Activated naive CD4-positive, alpha-beta T cell treated with anti-CD3 and anti-CD28 coated beads for 36 hours (primary cell): ENCODE measurements at places on chromosomes 2 and 18. TPM values are rescaled to one million over a fixed set of nuclear protein-coding genes. Genes with fewer than 3 reads are reported as not detected.

GRCh38 chr18:25795213-25795612 lies 295.2 kb downstream of the SS18 start:
- no peaks in the 10 kb centered on the region for H3K27me3 ChIP-seq
- H3K4me1 ChIP-seq, result no peaks in the 10 kb centered on the region
- H3K36me3 ChIP-seq, result no peaks in the 10 kb centered on the region
- no peak for DNase-seq
- H3K4me3 ChIP-seq, result no peak overlapping the region

- H3K27me3 ChIP-seq, result peaks cover 50% of the 10 kb centered on the region
- no peak for DNase-seq
- H3K27ac ChIP-seq, result no peak overlapping the region
- peaks cover 1% of the 10 kb centered on the region for H3K36me3 ChIP-seq
- peaks cover 20% of the 10 kb centered on the region for H3K4me1 ChIP-seq
Measured at GRCh38 chr2:12007282-12007681, 260.9 kb downstream of the LPIN1 start.

DCC gene
- total RNA-seq, result not detected

DNA sequence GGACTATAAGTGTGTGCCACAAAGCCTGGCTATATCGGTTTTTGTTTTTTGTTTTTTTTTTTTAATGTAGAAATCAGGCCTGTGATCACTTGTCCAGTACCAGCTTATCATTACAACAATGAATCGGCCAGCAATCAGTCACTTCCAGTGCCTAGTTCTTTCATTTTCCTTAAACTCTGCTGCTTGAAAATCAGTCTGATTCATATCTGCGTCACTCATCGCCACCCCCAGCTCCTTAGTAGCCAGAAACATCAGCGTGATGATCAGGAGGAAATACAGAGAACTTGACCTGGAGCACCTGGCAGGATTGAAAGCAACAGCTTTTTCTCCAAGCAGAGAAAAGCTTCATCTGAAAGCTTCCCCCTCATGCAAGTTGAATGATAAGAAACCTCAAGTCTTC lies 75.4 kb downstream of the SPTBN1 start:
- H3K4me3 ChIP-seq, result no peak overlapping the region
- no peaks in the 10 kb centered on the region for H3K36me3 ChIP-seq
- H3K27me3 ChIP-seq, result no peaks in the 10 kb centered on the region
- no peaks in the 10 kb centered on the region for H3K4me1 ChIP-seq

DNA sequence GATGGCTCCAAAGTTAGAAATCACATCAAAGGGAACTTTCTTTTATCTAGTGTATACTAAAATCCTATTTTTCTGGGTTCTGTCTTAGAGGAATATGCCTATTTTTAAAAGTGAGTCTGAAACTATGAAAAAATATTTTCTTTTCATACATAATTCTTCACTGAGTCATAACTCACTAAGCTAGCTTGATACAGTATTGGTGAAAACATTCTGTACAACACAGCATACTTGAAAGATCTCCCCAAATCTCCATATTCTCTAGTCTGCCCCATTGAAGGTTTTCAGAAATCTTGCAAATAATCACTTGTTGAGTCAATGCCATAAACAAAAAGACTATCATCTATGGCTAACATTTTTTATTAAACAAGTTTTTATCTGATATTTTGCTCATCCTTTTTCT lies 44.5 kb downstream of the COL3A1 start:
- no peaks in the 10 kb centered on the region for H3K36me3 ChIP-seq
- H3K27me3 ChIP-seq, result peaks cover 13% of the 10 kb centered on the region
- no peak overlapping the region for H3K4me3 ChIP-seq
- no peaks in the 10 kb centered on the region for H3K4me1 ChIP-seq
- no peak for DNase-seq

DNA sequence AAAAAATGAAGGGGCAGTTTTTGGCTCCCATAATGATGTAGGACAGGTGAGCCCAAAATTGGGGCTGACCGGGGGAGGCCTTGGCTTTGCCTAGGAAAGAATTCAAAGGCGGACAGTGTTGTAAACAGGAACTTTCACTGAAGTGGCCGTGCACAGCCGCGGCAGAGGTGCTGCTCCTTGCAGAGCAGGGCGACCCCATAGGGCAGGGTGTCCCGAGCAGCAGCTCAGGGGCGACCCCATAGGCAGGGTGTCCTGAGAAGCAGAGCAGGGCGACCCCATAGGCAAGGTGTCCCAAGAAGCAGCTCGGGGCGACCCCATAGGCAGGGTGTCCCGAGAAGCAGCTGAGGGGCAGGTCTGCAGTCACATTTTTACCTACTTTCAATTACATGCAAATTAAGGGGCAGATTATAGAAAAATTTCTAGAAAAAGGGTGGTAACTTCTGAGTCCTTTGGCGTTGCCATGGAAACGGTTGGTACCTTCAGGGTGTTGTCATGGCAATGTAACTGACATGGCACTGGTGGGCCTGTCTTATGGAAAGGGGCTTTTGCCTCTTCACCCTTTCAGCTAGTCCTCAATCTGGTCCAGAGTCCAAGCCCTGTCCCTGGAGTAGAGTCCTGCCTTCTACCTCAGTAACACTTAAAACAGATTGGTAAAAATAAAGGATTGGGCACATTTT lies 134.5 kb downstream of the FBXO15 start:
- H3K27me3 ChIP-seq, result peaks cover 2% of the 10 kb centered on the region
- no peak for DNase-seq
- no peak overlapping the region for H3K4me3 ChIP-seq
- H3K27ac ChIP-seq, result no peak overlapping the region
- H3K4me1 ChIP-seq, result no peaks in the 10 kb centered on the region

EFR3B gene
- total RNA-seq, result 0.42 TPM

EVX2 gene
- not detected for total RNA-seq

DRC1 gene
- not detected for total RNA-seq

GRCh38 chr2:207812058-207812725 lies 42.5 kb upstream of the FZD5 start:
- no peak overlapping the region for H3K27ac ChIP-seq
- no peaks in the 10 kb centered on the region for H3K27me3 ChIP-seq
- no peak overlapping the region for H3K4me3 ChIP-seq

ASPRV1 gene
- total RNA-seq, result 0.41 TPM

DNA sequence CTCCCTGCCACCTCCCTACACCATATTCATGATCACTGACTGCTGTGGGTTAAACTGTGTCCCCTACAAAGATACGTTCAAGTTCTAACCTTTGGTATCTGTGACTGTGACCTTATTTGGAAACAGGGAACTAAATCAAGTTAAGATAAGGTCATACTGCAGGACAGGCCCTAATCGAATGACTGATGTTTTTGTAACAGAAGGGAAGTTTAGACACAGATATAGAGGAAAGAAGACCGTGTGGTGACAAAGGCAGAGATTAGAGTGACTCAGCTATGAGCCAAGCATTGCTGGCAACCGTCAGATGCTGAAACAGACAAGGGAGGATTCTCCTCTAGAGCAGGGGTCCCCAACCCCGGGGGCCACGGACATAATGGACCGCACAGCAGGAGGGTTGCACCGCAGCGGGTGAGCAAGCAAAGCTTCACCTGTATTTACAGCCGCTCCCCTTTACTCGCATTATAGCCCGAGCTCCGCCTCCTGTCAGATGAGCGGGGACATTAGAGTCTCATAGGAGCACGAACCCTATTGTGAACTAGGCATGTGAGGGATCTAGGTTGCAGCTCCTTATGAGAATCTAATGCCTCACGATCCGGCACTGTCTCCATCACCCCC lies 28.9 kb upstream of the RNF152 start:
- peaks cover 31% of the 10 kb centered on the region for H3K4me1 ChIP-seq
- no peak for DNase-seq
- no peak overlapping the region for H3K27ac ChIP-seq

DNA sequence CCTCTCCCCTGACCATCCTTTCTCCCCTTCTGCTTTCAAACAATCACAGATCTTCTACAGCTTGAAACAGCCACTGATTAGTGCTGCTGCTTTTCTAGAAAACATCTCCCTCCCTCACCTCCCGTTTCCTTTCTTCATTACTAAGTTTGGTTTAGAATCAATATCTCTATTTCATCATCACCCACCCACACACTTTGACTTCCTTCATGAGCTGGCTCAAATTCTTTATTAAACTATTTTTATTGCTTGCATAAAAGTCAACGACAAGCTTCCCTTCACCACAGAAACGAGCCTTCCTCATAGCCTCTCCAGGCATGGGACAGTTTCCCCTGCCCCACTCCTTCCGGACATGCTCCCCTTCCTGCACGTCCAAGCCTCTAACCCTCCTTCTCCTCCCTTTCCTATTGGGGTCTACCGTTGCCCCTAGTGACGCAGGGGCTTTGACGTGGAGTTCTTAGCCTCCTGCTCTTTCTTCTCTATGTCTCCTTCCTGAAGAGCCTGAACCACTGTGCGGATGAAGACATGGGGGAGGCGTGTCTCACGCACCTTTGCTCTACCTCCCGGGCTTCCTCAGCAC lies 172.0 kb downstream of the AFF3 start:
- H3K27me3 ChIP-seq, result no peaks in the 10 kb centered on the region
- peaks cover 7% of the 10 kb centered on the region for H3K4me1 ChIP-seq
- H3K36me3 ChIP-seq, result no peaks in the 10 kb centered on the region
- H3K27ac ChIP-seq, result no peak overlapping the region
- DNase-seq, result no peak

GRCh38 chr18:25134861-25135260 lies 217.1 kb downstream of the ZNF521 start:
- H3K4me1 ChIP-seq, result no peaks in the 10 kb centered on the region
- H3K27ac ChIP-seq, result no peak overlapping the region
- no peaks in the 10 kb centered on the region for H3K27me3 ChIP-seq
- H3K4me3 ChIP-seq, result no peak overlapping the region
- H3K36me3 ChIP-seq, result no peaks in the 10 kb centered on the region
